ENCODE measurements at places on chromosomes 12 and 14.

- no peak for DNase-seq
Measured at GRCh38 chr14:52044791-52045522, 23.9 kb downstream of the NID2 start.

DNA sequence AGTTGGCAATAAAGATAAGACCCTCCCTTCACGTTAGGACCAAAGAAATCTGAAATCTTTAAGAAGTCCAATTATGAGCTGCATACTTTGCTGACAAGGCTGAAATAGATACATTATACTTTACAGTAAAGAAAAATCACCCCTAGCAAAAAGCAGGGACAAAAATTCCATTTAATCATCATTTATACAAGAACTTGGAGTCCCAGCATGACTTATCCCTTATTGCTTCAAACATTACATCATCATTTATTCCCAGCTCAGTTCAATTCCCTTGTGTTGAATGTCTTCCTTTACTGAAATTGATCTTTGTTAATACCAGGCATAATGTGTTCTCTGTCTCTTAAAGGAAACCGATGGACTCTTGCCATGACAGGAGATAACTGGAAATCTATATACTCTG is 449.6 kb upstream of the CCDC196 start:
- no peak for DNase-seq

GRCh38 chr12:28258998-28259397 is 68.7 kb downstream of the CCDC91 start:
- no peak for DNase-seq

DNA sequence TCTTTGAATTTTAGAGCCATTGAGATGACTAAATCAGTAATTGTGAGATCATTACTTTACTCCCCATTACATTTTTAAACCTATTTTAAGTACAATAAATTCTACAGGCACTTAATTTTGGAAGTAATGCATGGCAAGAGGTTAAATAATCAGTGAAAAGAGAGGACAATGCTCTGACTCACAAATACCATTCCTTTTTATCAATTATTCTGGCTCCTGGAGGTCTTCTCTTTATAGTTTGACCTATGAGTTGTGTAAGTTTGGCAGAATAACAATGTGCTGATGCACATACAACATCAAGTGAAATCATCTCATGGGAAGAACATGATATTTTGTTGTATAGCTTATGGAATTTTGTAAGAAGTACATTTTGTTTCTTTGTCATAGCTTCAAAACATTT is 166.7 kb downstream of the TMTC3 start:
- no peak for DNase-seq

DNA sequence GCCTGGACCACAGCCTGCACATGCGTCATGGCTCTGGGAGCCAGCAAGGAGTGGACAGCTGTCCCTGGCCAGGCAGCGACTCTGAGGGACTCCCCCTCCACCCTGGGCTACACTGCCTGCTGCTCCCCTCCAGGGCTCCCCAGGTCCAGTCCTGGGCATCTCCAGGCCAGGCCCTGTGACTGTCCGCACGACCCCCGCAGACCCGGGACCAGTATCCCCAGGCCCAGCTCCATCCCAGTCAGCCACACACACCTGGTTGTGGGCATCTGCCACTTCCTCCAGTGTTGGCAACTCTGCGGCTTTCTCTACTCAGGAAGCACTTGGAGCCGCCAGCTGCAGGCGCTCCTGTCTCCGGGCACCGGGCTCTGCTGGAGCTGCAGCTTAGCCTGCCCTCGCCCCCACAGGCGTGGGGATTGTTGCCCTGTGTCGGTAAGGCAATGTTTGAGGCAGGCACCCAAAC is 2.4 kb downstream of the ULK1 start:
- no peak for DNase-seq

- DNase-seq, result peak; percentile 95
Measured at GRCh38 chr12:112116232-112117060, 7.9 kb upstream of the NAA25 start.

- DNase-seq, result no peak
Measured at GRCh38 chr14:26128931-26129671, 468.7 kb downstream of the NOVA1 start.

DNA sequence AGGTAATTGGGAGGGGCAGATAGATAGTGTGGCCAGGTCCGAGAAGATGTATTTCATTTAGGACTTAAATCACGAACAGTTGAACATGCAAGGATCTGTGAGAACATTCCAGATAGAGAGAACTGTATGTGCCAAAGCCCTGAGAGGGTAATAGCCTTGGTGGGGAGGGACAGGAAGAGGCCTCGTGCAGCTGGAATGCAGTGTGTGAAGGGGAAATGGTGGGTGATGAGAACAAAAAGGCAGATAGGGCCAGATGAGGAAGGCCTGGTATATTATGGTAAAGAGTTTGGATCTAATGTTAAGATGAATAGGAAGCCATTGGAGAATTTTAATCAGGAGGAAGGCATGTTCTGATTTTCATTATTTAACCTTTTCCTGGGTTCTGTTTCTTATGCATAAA is 136.3 kb downstream of the TPH2 start:
- no peak for DNase-seq

DNA sequence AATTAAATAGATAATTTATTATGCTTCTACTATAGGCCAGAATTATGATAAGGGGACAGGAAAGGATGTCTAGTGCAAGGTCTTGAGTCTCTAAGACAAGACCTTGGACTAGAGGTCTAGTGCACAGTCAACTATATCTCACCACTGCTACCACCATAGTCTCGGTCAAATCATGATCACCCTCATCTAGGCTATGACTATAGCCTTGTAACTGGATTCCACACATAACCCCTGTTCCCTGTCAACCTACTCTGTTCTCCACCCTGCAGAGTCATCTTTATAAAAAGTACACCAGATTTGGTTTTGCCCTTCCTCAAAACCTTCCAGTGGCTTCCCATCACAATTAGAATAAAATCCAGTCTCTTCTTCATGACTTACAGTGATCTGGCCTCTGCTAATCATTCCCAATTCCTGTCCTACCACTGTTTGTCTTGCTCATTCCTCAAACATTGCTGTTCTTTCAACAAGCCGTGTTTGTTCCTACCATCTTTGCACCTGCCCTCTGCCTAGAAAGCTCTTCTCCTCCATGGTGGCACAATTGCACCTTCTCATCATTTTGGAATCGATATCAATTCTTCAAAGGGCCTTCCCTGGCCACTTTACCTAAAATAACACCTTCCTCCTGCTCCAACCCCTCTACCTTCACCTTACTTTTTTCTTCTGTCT is 169.4 kb downstream of the FOXN3 start:
- no peak for DNase-seq

DNA sequence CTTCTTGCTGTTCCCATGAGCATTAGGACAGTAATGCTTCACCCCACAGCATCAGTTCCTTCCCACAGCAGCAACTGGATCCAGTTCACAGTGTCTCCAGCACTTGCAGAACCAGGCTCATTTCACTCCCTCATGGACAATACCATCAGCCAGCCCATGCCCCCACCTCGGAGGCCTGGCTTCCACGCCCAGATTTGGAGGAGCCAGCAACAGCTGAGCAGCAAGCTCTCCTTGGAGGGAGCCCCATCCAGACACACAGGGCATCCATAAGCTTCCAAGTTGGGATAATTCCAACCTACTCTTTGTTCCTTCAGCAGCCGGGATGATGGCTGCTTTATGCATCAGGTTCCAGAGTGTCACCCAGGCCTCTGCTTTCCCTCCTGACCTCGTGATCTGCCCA is 250.0 kb downstream of the GLT1D1 start:
- DNase-seq, result no peak

DNA sequence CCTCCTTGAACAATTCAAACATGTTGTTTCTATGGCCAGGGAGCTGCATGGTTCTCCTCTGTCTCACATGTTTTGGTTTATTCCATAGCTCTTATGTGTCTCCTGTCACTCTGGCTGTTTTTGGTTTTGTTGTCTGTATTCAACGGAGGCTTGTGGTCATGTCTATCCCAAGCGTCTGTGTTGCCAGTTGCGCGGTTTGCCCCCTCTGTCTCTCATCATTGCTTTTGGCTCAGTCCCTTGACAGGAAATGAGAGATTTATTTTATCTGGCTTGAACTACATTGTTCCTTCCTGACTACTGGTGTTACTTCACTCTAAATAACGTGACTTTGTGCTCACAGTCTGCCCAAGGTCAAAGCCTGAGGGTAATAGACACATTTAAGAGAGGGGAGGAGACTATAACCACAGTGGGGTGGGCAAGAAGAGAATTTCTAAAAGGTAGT is 96.4 kb upstream of the SOX5 start:
- DNase-seq, result no peak

DNA sequence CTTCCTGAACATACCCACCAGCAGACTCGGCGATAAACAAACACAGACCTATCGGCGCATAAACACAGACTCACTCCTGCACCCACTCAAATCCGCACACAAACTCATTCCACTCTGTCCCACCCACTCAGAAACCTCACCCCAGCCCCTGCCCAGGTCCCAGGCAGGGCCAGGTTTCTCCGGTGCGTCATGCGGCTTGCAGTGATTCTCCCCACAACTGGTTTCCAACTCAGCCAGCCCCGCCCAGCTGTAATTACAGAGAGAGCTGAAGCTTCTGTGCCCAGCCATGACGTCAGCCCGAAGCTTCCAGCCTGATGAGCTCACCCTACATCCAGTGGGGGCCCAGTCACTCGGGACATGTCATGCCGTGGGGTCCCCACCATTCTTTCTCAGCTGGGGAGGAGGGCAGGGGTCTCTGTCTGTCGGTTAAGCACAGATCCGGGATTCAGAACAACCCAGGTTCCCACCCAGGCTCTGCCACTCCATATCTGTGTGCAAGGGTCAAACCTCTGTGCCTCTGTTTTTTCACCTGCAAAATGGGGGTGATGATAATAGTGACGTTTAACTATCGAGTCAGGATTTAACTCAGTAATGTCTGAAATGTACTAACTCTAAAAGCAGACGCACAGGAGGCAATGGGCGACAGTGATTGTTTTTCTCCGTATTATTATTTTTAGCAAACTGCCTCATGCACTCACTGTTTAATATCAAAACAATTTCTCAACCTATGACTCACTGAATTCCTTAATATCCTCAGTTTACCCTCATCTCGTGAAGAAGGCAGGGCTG is 2.3 kb upstream of the HSPB8 start:
- DNase-seq, result peak; percentile 68

DNA sequence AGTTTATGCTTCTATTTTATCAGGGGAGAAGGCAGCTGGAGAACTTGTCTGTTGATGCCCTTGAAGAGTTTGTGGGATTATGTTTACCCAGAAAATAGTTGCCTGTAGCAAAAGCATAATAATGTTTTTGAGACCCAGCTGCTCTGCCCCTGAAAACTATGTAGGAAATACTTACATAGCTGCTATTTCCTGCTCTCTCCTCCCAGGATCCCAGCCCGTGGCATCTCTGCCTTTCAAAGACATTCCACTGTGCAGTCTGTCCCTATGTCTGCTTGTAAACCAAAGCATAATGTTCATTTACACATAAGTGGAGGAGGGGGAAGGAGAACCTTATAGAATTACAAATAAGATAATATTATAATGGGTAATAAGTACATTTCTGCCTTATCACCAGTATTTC is 198.7 kb downstream of the SYT1 start:
- no peak for DNase-seq

DNA sequence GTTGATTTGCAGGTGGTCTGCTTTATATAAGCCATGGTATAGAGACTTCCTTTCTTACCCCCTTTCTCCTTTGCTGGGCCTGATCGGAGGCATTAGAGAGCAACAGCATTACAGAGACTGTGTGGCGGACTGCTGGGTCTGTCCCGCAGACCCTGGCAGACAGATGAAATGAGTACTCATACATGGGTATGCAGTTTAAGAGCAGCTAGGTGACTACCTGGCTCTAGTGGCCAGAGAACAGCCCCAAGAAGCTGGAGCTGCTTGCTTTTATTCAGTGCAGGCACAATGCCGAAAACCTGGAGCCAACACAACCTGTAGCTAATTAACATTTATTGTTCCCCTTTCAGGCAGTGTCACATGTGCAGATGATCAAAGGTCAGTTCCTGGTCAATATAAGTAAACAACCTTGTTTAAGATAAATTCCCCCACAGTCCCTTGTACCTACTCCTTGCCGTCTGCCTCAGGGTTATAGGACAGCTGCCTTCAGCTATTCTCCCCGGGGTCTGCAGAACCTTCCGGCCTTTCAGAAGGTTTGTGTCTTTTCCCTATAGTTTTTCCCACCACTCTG is 160.0 kb downstream of the TRHDE start:
- DNase-seq, result no peak

- DNase-seq, result no peak
Measured at GRCh38 chr14:91315844-91316267, 71.4 kb upstream of the GPR68 start.

DNA sequence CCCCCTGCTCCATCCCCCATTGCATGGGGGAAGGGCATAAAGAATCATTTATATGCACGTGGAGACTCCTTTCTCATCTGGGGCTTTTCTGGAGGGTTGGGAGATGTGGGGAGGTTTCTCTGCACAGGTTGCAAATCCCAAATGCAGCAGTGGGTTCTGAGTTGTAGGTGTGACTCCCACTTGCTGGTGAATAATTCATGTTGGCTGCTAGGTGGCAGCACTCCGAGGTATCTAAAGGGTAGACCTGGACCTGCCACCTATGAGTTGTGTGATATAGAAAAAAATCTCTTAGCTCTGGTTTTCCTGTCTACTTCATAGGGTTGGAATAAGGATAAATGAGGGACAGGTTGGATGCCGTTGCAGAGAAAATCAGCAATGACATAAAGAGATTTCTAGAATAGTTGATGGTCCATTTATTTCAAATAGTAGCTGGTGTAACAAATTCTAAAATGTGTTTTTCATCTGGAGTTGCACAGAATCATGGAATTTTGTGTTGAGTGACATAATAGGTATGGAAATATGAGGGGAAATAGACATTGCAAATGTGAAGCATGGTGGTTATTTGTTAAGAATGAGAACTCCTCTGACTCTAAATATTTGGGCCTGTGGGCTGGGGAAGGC is 4.6 kb downstream of the MARCHF9 start:
- DNase-seq, result peak; percentile 70

DNA sequence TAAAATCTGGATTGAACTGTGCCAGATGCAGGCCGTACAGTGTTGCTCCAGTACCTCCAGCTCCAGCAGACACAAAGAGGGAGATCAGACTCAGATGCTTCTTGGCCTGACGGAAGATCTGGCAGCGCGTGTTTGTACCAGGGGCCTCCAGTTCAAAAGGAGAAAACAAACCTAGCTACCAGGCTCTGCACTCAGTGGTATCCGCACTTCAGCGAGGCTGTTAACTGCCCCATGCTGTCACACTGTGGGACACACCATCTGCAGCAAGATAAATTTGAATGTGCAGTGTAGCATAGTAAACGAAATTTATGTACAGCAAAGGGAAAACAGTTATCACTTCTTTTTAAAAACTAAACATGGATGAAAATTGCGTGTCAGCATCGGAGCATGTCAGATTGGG is 5.1 kb downstream of the DYNC1H1 start:
- no peak for DNase-seq

- DNase-seq, result no peak
Measured at GRCh38 chr14:47353186-47353585, 322.2 kb downstream of the MDGA2 start.

DNA sequence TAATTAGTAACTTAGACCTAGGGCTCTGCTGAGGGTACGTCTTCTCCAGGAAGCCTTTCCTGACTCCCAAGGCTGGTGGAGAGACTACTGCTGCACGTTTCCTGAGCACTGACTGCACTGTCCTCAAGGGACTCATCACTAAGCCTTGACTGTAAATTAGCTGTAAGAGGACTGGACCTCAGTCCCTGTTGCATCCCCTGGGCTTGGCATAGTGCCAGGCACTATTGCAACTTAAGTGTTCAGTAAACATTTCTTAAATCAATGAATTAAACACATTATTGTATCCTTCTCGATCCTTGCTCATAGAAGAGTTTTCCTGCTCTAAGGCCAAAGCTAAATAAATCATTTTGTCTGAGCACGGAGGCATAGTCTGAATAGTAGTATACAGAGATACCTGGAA is 31.9 kb upstream of the IFNG-AS1 start:
- DNase-seq, result peak; percentile 47

- DNase-seq, result no peak
Measured at GRCh38 chr14:34228650-34228976, 233.4 kb downstream of the SPTSSA start.

Data from NCI-H82 (cell line).